GM20000 (cell line): ENCODE measurements at places on chromosomes 6 and 20.

DNA sequence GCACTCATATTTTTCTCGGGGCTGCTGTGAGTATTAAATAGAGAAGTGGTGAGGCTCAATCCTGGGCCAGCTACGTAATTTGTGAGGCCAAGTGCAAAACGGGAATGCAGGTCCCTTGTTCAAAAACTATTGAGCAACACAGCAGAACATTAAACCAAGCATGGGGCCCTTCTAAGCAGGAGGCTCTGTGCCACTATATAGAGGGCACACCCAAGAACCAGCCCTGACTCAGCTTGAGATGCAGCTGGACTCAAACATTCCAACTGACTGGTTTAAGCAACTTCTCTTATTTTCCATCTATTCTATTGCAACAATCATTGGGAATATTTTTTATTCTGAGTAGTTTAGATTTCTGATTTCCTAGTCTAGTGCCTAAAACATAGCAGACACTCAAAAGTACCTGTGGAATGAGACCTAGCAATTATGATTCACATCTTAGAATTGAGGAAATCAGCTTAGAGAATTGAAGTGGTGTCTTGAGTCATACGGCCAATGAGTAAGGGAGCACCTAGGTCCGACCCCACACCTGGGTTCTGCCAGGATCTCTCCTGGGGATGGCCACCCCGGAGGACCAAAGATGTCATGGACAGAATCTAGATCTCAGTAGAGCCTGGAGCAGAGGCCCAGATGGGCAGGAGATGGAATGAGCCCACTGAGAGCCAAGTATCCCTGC lies 1.3 kb downstream of the SIRPB2 start:
- DNase-seq = no peak

GRCh38 chr6:16130437-16130891 lies 1.6 kb downstream of the MYLIP start:
- DNase-seq = no peak

GRCh38 chr6:82118150-82118562 lies 129.4 kb downstream of the IBTK start:
- DNase-seq = no peak

DNA sequence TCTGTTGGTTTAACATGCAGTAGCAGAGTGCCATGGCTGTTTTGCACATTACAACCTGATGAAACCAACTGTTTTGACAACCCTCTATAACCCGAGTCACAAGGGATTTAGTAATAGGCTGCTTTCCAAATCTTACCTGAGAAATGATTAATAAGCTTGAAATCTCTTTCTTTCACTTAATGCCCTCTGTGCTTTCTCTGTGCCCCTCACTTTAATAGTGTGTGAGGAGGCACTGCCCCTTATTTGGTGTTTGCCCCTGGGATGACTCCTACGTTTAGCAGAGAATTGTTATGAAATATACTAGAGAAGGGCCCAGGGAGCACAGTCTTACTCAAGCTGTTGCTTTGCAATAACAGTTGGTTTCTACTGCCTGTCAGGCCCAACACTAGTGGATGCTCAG lies 31.0 kb upstream of the PTCHD4 start:
- no peak for DNase-seq

DNA sequence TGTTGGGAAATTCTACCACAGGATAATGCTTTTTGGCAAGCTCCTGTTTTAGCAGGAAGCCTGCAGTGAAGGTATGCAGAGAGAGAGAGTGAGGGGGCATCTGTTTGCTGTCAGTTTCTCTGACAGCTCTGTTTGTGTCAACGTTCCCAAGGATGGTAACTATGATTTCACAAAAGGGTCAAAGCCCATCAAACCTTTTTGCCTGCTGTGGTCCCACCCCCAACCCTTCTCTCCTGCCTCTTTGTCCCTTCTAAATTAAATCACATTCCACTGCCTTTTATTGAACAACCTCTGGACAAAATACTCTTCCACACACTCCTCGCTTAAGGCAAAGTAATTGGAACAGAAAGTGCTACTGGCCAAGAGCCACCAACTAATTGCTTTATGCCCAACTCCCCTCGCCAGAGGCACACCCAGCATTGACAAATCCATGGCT lies 128.3 kb downstream of the TSHZ2 start:
- no peak for DNase-seq

- DNase-seq = no peak
These were observed 98.7 kb upstream of the RIPOR2 start for GRCh38 chr6:25034431-25034921.

DNA sequence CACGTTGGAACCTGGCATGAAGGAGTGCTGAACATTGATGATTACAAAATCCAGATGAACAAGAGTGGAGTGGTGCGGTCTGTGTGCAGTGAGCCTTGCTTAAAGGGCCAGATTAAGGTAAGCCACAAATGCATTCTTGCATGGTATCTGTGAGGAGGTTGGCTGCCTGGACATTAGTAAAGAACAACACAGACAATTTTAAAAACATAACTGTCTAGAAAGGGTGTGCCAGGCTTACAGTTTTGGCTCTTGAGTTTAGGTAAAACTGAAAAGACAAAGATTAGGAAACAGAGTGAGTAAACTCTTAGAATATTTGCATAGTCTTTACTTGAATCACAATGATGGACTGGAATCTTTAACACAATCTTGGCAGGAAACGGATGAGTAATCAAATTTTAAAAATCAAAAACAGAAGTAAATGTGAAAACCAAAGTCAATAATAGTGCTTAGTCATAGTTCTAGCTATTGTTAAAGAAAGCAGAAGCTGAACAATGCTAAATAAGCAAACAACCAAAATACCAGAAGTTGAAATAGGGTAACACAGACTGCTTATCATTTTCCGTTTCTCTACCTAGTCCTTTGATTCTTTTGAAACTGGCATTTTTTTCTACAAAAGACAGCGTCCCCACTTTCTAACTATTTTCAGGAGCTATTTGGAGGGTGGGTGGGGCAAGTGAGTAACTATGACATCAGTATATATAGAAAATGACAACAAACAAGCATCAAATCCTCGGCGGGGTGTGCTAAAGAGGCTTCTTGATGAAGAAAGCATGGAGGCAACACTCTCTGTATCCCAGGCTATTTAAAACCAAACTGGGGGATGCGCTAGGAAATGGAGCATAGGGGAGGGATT lies 185.8 kb upstream of the RAB32 start:
- DNase-seq = peak; percentile 5

DNA sequence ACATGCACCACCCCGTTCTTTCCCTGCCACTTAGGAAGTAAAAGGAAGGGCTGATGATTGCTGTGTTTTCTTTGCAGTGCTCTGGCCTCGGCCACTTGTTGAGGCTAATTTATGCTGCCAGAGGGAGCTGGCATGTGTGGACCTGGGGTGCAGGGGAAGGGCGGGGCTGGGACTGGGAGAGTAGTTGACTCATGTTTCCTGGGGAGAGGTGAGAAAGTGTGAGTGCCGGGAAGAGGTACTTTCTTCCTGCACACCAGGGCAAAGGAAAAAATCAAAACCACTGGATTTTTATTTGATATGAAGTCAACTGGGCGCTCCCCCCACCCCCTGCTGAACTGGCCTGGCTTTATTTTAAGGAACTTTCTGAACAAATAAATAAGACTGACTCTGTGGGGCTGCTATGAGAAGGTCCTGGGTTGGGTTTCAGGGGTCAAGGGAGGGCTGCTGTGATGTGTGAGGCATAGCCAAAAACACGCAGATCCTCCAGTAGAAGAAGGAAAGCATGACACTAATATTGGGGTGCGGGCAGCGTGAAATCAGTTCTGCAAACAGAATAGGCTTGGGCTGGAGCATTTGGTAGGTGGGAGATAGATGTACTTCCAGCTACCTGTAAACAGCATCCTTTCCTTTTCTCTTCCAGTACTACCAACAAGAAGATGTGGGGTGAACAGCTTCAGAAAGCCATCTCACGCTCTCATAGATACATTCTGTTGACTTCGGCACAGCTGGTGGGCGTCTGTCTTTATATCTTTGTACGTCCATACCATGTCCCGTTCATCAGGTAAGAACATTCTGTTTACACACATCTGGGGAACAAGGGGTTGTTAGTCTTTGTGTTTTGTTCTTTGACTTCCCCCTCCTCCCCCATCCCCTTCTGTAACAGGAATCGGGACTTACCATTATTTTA lies 87.5 kb downstream of the SYNJ2 start:
- no peak for DNase-seq

- peak; percentile 58 for DNase-seq
These were observed 117.1 kb upstream of the EEF1E1 start for GRCh38 chr6:8219352-8219943.

GRCh38 chr6:1437553-1438406 lies 48.4 kb downstream of the FOXF2 start:
- DNase-seq = no peak

- DNase-seq = no peak
These were observed 10.3 kb upstream of the C6orf58 start for GRCh38 chr6:127566651-127567050.

DNA sequence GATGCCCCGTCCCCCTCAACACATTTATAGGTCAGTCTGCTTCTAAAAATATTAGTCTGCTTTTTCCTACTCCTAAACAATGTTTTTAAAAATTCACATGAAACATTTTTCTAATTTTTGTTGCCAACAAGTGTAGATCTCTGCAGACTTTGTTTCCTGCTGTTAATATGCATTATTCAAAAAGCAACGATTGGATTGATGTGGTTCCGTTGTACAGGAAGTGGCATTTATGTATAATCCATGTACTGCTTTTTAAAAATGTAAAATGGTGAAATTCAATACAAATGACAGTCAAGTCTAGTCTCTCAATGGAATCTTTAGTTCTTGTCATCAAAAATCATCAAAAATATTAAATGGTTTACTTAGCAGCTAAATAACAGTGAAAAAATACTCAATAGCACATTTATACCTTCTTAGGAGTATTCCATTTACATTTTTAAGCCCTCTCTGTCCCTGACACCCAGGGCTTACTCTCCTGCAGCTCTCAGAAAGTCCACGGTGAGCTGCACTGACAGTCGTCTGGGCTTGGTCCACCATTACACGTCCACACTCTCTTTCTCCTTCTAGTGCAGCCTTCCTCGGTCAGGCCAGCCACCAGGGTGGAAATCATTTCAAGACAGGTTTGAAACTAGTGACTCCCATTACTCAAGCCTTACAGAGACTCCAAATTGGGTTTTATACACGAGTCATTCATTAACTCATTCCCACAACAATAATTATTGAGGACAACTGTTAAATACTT lies 211.5 kb downstream of the TMEM200A start:
- DNase-seq = no peak

- DNase-seq = peak; percentile 26
These were observed 30.0 kb downstream of the CDKAL1 start for GRCh38 chr6:20564269-20564668.

GRCh38 chr6:118724211-118724610 lies 72.8 kb upstream of the CEP85L start:
- peak; percentile 45 for DNase-seq

- DNase-seq = no peak
These were observed 57.7 kb downstream of the DHX35 start for GRCh38 chr20:39019805-39020325.

DNA sequence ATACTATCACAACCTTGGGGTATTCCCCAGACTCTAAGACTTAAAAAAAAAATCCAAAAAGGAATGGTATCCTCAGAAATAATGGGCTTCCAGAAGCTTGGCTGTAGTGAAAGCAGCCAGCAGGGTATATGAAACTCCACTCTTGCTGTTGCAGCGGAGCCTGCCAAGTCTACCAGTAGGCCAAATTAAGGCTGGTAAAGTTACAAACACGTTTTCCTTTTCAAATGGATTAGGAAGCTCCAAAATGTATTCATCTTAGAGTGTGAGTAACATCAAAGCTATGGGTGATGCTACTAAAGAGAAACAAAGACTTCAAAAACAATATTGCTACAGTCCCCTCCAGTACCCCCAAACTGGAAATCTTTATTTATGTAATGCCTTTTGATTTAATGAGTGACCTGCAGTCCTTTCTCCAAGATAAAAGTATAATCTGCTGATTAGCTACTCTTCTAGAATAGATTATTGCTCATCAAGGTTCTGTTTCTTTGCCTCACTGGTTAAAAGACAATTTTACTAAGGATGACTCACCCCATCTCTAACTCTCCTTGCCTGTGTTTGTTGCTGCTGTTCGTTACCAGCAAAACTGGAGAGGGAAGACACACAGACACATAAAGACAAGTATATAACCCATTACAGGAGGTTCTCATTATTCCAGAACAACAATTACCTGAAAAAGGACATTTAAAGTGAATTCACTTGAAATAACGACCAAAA lies 84.9 kb downstream of the BTBD9 start:
- DNase-seq = no peak

DNA sequence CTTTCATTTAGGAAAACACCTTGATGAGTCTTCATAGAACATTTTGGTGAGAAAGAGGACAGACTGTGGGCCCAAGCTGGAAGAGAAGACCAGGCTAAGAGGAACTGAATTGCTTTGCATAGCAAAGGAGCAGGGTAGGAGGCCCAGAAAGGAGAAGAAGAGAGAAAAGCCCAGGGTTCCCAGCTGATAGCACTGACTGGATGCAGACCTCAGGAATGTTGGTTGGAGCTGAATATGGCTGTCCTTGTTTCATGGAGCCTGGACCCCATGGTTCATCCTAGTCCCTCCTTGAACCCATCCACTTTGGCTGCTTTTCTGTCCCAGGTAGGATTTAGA lies 18.0 kb upstream of the ZFAND3 start:
- DNase-seq = no peak

GRCh38 chr20:51500936-51501335 lies 41.6 kb downstream of the NFATC2 start:
- no peak for DNase-seq

GRCh38 chr6:127938701-127939100 lies 37.8 kb upstream of the THEMIS start:
- no peak for DNase-seq

DNA sequence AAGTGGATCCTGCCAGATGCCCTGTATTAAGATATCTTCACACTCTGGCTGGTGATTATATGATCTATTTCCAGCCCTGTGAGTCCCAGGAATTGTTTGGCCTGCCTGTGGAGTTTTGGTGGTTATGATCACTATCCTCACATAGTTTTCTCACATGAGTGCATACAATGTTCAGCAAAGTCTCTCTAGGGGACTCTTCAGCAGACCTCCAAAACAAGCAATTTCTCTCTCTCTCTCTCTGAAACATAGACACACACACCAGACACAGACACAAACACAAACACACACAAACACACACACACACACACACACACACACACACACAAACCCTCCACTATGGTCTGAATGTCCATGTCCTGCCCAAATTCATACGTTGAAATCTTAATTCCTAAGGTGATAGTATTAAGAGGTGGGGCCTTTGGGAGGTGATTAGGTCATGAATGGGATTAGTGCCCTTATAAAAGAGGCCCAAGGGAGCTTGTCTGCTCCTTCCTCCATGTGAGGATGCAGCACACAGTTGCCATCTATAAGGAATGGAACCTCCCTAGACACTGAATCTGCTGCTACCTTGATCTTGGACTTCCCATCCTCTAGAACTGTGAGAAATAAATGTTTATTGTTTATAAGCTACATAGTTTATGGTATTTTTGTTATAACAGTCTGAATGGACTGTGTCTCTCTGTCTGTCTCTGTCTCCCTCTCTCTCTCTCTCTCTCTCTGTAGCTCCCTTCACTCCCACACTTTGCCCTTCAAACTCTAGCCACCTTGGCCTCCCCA lies 22.0 kb upstream of the SYNJ2 start:
- no peak for DNase-seq
